ENCODE measurements at places on chromosomes 2 and 18.

DNA sequence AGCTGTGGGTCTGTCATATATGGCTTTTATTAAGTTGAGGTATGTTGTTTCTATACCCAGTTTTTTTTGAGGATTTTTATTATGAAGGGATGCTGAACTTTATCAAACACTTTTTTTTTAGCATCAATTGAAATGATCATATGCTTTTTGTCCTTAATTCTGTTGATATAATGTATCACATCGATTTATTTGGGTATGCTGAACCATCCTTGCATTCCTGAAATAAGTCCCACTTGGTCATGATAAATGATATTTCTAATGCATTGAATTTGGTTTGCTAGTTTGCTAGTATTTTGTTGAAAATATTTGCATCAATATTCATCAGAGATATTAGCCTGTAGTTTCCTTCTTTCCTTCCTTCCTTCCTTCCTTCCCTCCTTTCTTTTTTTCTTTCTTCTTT is 22.5 kb upstream of the CWC22 start:
- DNase-seq, result no peak

DNA sequence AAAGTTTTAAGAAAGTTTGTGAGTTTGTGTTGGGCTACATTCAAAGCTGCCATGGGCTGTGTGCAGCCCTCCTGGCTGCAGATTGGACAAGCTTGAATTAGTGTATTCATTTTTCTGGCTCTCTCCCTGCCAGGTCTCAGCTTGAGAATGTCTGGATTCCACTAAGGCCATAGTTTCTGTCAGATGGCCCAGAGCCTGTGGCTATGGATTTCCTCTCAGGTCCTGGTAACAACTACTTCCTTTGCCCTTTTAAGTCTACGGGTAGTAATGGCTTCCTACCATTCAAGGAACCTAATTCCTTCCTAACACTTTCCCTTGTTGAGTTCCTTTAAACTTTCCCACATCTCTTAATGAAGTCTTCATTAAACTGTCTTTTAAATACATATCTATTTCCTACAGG is 24.3 kb upstream of the PSMD14 start:
- DNase-seq, result no peak

GRCh38 chr2:176104316-176105077 is 2.6 kb upstream of the HOXD11 start:
- DNase-seq, result no peak

GRCh38 chr18:74377776-74378175 is 62.1 kb downstream of the C18orf63 start:
- DNase-seq, result no peak

DNA sequence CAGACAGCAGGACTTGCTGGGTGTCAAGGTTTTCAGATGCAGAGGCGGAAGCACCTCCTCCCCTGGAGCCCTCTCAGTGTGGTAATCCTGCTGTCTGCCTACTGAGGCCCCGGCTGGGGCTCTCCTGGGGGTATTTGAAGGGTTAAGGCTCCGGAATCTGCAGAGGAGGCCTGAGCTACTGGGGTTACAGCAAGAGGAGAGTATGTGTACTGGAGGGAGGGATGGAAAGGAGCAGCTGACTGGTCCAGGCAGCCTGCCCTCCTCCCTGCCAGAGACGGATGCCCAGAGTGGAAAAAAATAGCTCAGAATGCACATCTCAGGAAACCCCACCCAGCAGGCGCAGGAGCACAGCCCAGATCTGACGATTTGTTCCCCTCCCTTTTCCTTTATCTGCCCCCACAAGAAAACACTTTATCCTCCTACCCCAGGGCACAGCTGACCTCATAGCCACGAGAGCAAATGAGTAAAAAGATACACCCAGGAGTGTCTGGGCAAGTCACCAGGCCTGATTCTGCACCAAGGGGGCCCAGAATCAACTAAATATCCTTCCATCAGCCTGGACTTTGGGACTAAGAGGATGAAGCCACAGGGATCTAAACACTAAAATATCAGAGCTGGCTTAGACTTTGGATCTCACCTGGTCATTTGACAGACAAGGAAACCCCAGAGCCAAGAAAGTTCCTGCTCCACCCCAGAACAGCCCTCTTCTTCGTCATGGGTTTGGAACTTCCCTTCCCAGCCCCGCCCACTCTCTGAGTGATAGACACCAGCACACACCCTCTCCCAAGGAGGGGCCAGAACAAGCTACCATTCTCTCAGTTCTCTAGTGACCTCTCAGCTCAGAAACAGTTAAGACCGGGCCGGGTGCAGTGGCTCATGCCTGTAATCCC is 5.5 kb downstream of the TMBIM1 start:
- DNase-seq, result peak; percentile 79

GRCh38 chr18:7668392-7668791 is 101.3 kb downstream of the PTPRM start:
- no peak for DNase-seq

GRCh38 chr2:39858677-39859076 is 79.6 kb upstream of the THUMPD2 start:
- no peak for DNase-seq

DNA sequence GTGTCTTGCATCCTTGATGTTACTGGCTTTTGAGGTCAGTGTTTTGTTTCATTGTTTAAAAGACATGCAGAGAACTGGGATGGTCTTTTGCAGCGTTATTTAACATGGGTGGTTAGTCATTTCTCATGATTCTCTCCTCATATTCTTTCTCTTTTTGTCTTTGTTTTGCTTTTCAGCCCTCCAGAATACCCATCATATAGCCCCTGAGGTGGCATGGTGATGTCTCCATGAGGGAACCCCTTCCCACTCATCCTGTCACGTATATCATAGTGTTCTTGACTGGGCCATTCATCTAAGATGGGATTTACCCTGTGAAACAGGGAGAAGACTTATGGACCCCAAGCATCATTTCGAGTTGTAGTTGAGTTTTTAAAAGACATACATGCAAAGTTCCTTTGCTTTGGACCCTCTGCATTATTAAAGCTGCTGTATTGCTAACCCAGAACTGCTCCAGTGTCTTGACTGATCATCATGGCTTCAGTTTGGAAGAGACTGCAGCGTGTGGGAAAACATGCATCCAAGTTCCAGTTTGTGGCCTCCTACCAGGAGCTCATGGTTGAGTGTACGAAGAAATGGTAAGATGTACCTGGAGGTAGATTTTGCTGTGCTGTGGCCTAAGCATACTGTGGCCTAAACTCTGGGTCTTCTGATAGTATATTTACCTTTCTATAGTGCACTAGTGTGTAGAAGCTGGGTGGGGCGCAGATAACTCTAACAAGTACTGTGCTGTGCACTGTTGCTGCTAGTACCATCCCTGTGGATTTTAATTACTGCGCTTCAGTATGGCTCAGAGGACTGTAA is 1.4 kb downstream of the EHBP1 start:
- no peak for DNase-seq

GRCh38 chr18:7775128-7775527 is 208.0 kb downstream of the PTPRM start:
- DNase-seq, result no peak

DNA sequence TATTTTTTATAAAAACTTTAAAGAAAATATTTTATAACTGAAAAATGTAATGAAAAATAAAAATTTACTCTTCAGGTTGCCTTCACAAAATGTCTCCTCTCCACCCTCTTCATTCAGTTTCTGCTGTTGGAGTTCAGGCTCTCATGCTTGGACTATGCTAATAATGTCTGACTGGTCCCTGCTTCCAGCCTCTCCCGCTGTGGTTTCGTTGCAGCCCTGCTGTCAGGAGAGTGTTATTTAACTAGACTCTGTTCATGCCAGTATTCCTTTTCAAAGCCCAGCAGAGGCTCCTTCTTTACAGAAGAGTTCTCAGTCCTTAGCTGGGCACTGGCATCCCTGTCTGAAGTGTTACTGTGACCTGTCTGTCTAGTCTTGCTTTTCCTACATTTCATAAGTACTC is 40.4 kb downstream of the CLIP4 start:
- DNase-seq, result no peak

DNA sequence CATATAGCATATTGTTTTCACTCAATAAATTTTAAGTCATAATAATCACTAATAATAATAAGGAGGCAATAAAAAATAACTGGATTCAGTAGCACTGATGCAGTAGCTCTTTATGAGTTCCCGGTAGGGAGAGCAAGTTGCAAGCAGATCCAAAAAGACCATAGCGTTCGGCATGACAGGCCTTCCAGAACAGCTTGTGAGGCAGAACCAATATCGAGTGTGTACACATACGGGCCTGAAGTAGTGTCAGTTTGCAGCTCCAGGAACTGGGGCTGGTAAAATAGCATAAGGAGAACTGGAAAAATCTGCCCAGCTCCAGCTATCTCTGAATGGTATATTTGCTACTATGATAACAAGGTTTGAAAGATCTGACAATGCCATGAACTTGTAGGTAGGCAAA is 1607.8 kb upstream of the PIK3C3 start:
- no peak for DNase-seq

DNA sequence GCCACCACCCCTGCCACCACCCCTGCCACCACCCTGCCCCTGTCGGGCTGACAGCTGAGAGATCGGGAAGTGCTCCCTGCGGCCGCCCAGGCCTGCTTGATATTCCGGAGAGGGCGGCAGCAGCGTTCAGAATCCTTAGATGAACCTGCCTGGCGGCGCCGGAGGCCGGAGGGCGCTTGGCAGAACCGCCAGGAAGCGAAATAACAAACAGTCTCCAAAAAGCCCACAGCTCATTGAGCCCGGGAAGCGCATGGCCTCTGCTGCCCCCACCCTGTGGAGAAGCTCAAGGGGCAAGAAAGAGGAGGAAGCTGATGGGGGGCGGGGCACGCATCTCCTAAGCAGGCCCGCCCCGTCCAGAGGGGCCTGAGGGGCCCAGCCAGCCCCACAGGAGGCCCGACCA is 92.2 kb upstream of the MBOAT2 start:
- peak; percentile 40 for DNase-seq

- DNase-seq, result no peak
These were observed 53.8 kb downstream of the MARCHF4 start for GRCh38 chr2:216318521-216318874.

GRCh38 chr18:62205824-62206223 is 18.8 kb downstream of the RELCH start:
- no peak for DNase-seq

GRCh38 chr2:75053484-75054112 is 95.2 kb downstream of the POLE4 start:
- no peak for DNase-seq

GRCh38 chr2:162919111-162919510 is 80.5 kb upstream of the KCNH7 start:
- DNase-seq, result no peak

DNA sequence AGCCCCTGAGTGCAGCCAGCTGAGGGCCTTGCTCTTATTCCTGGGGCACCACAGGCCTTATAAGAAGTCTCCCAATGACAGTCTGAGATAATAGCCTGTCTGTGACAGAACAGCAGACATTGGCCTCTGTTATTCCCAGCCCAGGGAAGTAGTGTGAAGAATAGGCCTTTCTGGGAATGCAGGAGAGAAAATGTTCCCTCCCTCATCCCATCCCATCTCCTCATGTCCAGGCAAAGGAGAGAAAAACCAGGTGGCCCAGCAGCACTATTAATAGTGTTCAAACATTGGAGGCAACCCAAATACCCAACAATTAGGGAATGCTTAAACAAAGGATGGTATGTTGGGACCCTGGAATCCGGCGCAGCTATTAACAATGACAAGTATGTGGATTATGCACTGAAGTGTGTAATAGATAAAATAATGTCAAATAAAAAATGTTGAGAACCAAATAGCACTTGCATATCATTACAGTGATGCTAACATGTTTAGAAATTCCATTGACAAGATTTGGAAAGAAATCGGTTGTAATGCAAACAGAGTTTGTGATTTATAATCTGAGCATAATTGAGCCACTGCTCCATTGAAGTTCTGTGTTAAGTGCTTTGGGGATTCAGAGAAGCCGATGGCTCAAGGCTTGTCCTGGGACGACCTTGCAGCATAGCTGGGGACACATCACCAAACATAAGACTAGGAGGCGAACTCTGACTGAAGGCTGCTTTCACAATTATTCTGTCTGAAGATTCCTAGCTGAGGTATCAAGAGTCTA is 69.3 kb downstream of the LBH start:
- no peak for DNase-seq

DNA sequence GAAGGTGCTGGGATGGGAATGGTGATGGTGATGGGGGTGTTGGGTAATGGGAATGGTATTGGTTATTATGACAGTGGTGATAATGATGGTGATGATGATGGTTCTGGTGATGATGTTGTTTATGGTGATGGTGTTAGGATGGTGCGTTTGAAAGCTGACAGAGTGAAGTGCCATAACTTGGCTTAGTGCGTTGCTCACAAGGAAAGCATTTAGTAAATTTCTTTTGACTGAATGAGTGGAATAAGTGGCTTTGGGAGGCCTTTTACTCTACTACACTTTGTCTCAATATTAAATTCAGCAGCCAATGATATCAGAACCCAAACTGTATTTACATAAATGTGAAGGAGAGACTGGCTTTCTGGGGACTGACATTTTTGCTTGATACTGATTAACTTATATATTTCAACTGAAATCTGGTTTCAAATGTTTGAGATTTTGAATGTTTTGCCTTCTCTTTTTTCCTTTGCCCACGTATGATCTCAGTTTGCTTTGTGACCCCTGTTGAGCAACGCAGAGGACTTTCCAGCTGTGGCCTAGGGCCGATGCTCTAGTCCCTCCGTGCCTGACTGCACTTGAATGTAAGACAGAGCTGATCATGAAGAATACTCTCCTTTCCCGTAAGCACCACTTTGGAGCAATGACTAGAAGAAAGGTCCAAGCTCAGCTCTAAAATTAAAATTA is 128.5 kb upstream of the SH3BP4 start:
- DNase-seq, result no peak

DNA sequence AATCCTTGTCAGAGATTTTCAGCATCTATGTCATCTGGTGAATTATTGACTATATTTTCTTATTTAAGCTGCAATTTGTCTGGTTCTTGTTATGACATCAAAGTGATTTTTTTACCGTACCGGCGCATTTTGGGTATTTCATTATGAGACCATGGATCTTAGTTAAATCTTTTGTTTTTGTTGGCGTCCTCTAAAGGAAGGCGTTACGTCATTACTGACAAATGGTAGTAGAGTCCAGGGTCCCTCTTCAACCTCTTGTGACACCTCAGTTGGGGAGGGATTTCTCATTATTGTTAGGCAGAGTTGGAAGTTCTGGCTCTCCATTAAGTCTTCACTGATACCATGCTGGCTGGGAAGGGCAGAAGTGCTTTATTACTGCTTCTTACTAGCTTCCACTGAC is 175.8 kb upstream of the MMADHC start:
- no peak for DNase-seq

DNA sequence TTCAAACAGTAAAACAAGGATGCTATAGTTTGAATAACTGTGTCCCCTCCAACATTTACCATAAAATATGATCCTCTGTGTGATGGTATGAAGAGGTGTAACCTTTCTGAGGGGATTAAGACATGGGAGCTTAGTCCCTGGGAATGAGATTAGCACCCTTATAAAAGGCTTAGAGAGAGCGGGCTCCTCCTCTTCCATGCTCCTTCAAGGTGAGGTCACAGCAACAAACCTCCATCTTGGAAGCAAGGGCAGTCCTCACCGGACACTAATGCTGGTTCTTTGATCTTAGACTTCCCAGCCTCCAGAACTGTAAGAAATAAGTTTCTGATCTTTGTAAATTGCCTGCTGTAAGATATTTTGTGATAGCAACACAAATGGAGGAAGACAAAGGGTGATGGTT is 700.3 kb downstream of the TMEM182 start:
- no peak for DNase-seq
